H1 (cell line): ENCODE measurements at places on chromosomes 11 and 22.

- no peak for DNase-seq
Measured at GRCh38 chr11:126105022-126105747, 42.5 kb upstream of the CDON start.

- no peak for DNase-seq
Measured at GRCh38 chr22:50470491-50470890, 4.3 kb downstream of the SBF1 start.

- DNase-seq = no peak
Measured at GRCh38 chr11:78100261-78100660, 20.6 kb upstream of the NDUFC2 start.

DNA sequence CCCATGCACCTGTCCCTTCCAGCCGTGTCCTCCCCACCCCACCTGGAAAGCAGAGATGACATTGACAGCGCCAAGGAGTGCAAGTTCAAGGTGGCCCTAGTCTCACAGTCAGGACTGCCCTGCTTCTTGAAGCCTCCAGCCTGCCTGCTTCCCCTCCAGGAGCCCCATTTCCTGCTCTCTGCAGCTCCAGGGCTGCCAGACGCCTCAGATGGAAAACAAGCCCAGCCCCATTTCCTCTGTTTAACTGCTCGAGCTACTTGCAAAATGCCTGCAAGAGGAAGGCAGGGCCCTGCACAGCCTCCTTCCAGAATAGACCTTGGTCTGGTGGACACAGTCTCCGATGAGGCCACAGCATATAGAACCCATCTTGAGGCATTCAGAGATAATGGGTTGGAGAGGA is 5.0 kb upstream of the DGKZ start:
- DNase-seq = no peak

GRCh38 chr11:120539667-120540369 is 28.3 kb downstream of the GRIK4 start:
- no peak for DNase-seq

DNA sequence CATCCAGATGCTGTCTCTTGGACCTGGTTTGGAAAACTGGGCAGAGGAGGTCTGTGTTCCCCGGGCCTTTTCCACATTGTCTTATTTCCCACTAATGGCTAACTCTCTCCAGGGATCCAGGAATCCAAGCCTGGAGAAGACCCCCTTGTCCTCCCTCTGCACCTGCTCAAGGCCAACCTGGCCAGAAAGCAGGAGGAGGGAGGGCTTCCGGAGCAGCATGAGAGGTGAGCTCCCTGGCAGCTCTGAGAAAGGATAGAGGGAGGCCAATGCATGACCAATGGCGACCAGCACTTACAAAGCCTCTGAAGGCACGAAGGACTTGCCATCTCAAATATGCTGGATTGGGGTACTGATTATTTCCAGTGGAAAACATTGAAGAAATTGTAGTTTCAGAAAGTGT is 445.0 kb upstream of the B3GAT1 start:
- DNase-seq = peak; percentile 28

- DNase-seq = no peak
Measured at GRCh38 chr11:114260077-114260476, 36.1 kb upstream of the NNMT start.

- DNase-seq = no peak
Measured at GRCh38 chr22:29994027-29994715, 86.1 kb upstream of the HORMAD2 start.

- DNase-seq = no peak
Measured at GRCh38 chr11:122393209-122393860, 262.2 kb upstream of the UBASH3B start.

DNA sequence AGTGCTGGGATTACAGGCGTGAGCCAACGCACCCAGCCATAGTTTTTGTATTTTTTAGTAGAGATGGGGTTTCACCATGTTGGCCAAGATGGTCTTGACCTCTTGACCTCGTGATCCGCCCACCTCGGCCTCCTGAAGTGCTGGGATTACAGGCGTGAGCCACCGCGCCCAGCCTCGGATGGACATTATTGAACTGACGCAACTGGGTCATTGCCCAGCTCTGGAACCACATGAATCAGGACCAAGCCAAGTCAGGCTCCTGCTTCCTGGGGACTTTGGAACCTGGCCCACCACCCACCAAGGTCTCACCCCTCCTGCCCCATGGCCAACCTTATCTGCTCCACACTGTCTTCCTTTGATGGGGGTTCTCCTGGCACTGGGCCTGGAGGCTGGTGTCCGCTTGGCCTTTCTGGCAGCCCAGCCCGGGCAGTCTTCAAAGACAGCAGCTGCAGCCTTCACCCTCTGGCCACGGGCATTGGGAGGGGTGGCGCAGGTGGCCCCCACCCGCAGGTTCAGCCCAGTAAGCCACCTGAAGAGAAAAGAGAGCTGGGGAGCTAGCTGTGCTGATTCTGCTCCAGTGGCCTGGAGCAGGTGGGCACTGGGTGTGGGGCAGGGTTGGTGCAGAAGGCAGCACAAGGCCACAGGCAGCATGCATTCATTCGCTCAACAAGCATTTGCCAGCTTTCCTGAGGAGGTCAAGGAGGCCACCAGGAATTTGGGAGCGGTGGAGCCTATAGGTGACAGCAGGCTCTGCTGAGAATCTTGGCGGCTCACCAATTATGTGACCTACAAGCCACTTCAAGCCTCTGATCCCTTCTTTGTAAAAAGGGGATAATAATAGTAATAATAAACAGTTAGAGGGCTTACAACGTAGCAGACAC is 5.7 kb downstream of the CHADL start:
- no peak for DNase-seq

DNA sequence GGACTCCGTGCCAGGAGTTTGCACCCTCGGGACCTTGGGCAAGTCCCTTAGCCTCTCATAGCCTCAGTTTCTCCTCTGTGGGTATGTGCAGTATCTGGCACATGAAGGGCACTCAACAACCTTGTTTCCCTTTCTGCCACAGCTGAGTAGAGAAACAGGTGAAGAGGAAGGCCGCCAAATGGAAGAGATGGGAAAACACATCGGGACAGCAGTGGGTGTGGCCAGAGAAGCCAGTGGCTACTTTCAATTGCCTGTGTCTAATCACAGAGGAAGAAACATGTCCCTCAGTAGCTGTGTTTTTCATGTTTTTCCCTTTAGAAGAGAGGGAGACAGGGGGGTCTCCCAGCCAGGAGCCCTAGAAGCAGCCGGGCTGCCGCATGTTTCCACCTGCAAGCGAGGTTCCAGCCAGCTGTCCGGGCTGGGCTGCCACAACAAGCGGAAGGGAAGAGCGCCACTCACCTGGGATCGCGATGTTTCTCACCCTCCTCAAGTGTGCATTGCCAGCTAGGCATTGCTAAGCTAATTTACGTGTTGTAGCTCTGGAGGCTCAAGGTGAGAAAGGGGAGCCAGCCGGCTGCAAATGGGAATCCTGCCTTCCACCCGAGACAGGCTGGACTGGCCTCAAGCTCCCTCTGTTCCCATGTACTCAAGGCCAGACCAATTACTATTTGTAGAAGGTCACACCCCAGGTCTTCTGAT is 16.7 kb downstream of the ASPHD2 start:
- no peak for DNase-seq

DNA sequence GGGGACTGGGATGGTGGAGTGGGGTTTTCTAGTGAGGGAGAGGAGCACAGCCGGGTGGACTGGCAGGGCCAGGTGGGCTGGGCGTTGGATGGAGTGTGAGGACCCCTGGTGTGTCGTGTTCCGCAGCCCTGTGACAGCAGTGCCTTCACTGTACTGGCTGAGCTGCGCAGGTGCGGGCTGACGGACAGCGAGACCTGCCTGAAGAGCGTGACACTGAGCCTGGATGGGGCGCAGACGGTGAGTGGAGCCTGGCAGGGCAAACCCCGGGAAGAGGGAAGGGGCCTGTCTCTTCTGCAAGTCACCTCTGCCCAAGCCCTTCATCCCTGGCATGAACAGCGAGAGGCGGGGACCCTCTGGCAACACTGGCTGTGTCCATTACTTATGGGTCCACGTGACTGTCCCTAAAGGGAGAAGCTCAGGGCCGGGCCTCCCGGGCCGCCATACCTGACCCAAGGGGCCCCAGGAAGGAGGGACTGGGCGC is 10.0 kb downstream of the MUC5AC start:
- no peak for DNase-seq

GRCh38 chr22:47107431-47107830 is 345.0 kb downstream of the TBC1D22A start:
- DNase-seq = no peak

DNA sequence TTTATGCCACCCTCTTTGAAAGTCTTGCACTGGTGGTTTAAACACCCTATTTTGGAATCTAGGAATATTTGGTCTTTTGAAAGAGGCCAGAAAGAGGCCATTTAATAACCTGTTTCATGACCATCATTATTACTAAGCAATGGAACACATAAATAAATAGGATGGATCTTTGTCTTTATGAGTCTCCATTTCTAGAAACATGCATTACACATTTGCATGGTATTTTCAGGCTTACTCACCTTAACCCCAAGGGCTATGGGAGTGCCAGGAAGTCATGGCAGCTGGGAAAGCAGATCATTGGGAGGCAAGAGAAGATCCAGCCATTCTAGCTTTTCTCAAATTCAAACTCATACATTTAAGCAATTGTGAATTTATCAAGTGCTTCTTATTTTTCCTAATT is 185.8 kb upstream of the POU2AF2 start:
- no peak for DNase-seq

GRCh38 chr11:59187587-59187986 is 15.7 kb downstream of the DTX4 start:
- DNase-seq = no peak

DNA sequence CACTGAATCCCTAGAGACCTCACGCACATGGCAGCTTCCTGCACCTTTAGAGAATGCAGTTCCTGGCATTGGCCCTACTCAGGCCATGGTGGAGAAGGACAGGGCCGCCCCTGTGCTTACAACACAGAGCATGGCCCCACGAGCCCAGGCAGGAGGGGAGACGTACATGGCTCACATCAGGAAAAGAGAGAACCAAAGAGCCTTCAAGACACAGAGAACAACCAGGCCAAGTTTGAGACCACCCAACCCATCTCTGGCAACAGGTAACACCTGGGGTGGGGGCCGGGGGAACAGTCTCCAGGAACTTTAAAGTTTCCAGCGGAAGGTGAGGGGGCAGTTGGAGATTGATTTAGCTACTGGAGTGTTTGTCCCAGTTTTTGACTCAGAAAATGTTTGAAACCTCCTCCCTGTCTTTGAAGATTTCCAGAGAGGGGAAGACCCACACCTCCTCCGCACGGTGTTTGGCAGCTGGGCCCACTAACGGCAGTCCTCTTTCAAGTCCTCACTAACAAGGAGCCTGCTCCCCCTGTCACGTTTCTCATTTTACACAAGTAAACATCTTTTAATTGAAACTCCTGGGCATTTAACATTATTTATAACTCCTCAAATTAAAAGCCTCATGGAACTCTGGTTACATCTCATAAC is 1423.8 kb downstream of the TBC1D22A start:
- DNase-seq = peak; percentile 24

GRCh38 chr11:3838504-3838903 is 2.3 kb downstream of the RHOG start:
- no peak for DNase-seq

DNA sequence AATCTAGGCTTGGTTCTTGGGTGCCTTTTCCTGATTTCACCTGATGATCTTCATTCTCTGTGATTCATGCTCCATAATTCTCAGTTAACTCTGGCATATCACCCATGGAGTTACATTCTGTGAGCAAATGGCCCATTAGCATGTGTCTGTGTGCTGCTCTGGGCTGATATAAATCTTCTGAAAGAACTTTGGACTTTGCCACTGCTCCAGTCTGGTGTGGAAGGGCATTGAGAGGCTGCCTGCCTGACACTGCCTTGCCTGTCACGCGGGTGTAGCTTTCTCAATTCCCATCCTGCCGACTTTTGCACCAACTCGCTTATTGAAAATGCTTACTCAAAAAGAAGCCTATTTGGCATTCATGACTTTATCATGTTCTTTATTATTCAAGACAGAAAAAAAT is 42.2 kb downstream of the FAT3 start:
- DNase-seq = no peak

GRCh38 chr11:130671801-130672700 is 223.6 kb downstream of the ADAMTS15 start:
- DNase-seq = no peak

- no peak for DNase-seq
Measured at GRCh38 chr22:41524809-41525449, 19.3 kb downstream of the POLR3H start.

- no peak for DNase-seq
Measured at GRCh38 chr11:78350646-78351165, 66.9 kb downstream of the GAB2 start.

GRCh38 chr22:49207008-49208003 is 620.4 kb downstream of the BRD1 start:
- peak; percentile 13 for DNase-seq

DNA sequence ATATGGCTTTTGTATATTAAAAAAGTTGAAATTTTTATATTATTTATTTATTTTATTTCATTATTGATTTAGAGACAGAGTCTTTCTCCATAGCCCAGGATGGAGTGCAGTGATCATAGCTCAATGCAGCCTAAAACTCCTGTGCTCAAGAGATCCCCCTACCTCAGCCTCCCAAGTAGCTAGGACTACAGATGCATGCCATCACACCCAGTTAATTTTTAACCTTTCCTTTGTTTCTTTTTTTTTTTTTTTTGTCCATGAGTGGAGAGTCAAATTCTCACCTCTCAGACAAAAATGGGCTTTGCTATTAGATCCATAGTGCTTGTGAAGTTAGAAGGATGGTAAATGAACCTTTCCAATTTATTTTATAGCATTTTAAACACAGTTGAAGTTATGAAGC is 182.5 kb downstream of the SOX6 start:
- DNase-seq = no peak

- DNase-seq = no peak
Measured at GRCh38 chr11:122882189-122882856, at the start of gene JHY. JHY (plus strand) TSS chr11:122882759; CDS start chr11:122885850, 3,091 bp downstream.

DNA sequence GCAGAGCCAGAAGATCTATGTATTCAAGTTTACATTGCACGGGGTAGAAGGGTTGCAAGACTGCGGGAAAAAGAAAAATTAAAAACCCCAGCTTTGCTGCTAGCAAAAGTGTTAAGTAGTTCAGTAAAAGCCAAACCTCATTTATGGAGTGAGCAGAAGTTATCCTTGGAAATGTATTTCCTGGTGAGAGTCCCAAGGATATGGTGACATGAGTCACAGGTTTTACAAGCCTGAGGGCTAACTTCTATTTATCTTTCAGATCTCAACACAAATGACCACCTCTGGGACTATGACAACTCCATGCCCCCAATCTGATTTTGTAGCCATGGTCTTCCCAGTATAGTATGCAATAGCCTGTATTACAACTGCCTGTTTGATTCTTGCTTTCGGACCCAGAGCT is 26.1 kb downstream of the ABTB2 start:
- DNase-seq = no peak

DNA sequence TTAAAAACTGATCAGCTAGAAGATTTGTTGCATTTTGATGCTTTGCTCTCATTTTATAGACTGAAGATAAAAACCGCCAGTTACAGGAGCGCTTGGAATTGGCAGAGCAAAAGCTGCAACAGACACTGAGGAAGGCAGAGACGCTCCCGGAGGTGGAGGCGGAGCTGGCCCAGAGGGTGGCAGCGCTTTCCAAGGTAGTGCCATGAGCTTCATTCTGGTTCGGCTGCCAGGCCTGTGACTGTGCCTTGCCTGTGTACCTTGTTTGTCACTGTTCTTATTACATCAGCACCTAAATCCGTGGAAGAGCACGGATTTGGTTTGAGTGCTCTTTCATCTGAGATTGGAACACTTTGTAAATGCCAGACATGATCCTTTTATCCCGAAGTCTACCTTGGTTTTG is 61.4 kb downstream of the PPFIA1 start:
- no peak for DNase-seq
